ENCODE measurements at places on chromosomes 4 and X.

DNA sequence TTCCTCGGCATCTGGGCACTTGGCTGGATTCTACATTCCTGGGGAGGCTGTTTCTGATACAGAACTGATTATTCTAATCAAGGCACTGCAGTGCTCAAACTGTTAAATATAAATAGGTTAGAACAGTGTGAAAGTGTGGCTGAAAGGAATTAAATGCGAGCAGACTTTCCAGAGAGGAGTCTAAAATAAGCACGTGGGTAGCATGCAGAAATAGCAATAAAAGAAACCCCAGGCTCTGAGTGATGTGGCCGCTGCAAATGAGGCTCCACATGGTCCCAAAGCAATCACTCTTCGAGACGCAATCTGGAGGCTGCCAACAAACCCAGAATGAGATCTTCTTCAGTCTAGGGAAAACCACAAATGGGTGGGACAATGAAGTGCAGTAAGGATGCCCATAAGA, 30.6 kb upstream of the MTM1 start:
- DNase-seq: no peak

GRCh38 chr4:186760576-186760975, 36.9 kb upstream of the FAT1 start:
- DNase-seq: no peak

DNA sequence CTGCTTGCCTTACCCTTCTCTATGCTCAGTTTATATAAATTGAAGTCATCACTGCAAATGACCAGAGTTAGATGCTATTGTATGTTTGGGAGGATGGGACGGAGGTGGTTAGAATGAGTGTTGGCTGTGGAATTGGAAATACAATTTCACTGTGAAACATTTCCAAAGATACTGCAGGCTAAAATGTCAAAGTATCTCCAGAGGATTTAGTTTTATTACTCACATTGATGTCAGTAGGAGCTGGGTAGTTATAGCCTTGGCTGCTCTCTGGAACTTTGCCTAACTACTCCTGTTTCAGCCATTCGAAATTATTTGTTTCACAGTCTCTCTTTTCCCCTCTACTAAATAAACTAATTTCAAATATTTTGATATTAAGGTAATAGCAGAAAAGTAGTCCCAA, 92.6 kb upstream of the PPP3CA start:
- DNase-seq: no peak

DNA sequence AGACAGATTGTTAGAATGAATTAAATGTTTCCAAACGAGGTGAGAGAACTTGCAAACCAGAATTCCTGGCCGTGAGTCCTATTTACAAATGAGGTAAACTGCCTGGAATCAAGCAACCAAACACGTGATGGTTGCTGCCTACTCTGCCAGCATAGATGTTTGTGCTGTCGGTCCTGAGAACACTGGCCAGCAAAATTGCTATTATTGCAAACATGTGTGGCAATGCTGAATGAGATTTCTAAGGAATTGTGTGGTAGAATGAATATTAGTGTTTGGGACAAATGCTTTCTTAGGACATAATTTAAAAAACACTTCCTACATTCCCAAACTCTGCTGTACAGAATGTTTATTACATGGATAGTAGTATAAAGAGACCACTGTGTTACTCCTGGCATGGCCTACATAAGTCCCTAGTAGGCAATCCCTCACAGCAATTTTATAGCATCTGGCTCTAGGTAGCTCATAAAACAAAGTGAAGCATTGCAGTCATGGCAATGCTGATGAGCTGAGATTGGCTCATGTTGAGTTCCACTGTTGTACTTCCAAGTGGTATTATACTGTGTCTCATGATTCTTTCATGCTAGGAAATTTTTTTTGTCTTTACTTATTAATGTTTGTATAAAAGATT, 605.2 kb upstream of the EPHA5 start:
- DNase-seq: no peak

DNA sequence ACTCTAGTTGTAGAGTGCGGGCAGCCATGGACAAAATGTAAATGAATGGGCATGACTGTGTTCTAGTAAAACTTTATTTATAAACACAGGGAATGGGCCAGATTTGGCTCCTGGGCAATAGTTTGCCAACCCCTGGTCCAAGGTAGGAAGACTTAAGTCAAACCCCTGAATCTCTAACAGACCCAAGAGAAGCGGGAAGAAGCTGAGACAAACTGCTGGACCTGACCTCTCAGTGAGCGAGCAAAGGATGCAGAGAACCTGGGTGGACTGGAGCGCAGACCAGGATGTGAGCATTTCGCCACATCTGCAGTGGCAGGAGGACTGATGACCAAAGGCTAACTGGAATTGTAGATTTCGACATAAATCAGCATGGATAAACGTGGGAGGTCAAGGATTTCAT, 201.6 kb downstream of the STIM2 start:
- no peak for DNase-seq

DNA sequence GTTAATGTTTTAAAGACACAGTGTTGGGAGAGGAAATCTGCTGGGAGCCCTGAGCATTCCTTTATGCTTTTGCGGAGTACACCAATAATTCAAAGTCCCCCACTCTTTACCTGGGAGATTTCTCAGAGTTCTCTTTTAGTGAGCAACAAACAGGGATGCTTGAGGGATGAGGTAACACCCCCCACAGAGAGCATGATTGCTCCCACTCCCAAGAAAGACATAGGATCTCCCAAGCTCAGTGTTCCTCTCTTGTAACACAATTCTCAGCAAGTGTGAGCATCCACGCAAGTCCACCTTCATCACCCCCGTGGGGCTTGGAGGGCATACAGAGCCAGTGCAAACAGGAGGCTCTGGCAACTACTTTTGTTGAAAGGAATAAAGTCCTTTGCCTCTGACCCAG, 36.1 kb downstream of the GSPT2 start:
- DNase-seq: no peak

DNA sequence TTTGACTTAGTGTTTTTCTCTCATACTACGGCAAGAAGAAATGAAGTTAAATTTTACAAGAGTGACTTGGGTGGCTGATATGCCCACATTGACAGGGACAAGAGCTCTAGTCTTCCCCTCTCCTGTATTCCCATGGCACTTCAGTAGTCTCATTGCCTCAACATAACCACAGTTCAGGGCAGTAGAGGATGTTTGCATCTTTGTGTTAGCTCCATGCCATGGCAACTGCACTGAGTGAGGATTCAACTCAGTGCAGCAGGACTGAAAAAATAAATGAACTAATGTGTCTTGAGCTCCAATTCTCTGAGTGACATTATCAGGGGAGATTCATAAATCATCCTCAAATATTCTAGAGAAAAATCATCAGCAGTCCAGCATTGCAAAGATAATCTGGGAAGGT, 78.8 kb downstream of the TET2 start:
- no peak for DNase-seq

DNA sequence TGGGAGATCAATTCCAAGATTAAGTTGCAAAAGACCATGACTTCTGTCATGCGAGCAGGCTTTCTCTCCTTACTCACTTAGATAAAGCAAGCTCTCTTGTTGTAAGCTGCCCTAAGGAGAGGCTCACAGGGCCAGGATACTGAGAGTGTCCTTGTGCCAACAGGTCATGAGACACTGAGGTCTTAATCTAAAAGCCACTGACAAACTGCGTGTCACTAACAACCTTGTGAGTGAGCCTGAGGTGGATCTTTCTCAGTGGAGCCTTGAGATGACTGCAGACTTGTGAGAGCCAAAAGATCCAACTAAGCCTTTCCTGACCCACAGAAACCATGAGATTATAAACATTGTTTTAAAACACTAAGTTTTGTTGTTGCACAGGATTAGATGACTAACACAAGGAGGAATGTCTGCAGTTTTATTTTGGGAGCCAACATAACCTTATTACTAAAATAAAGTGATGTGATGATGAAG, 170.5 kb downstream of the SLC39A8 start:
- no peak for DNase-seq
